Activated naive CD4-positive, alpha-beta T cell treated with anti-CD3 and anti-CD28 coated beads, Interleukin-2, amount 10 ng/mL, durations not matched to agents 5 hours and 36 hours (primary cell): ENCODE measurements at places on chromosomes 5 and 9. TPM values are rescaled to one million over a fixed set of nuclear protein-coding genes. Genes with fewer than 3 reads are reported as not detected.

TBC1D13 gene
- total RNA-seq: 18.6 TPM

GHR gene
- total RNA-seq: not detected

GABRG2 gene
- total RNA-seq: not detected

GABRA6 gene
- total RNA-seq: not detected

PIP5K1B gene
- total RNA-seq: 0.84 TPM

SLC6A19 gene
- not detected for total RNA-seq

SPARC gene
- total RNA-seq: not detected

BRD8 gene
- 65.0 TPM for total RNA-seq

CNTLN gene
- total RNA-seq: 0.43 TPM

ACSL6 gene
- total RNA-seq: 30.8 TPM

SLC34A3 gene
- total RNA-seq: not detected

AK8 gene
- total RNA-seq: not detected

TRMT10B gene
- total RNA-seq: 14.6 TPM

C5 gene
- total RNA-seq: 1.8 TPM

SPOCK1 gene
- not detected for total RNA-seq

CDKN2B gene
- 6.3 TPM for total RNA-seq

GFM2 gene
- 19.4 TPM for total RNA-seq

GRM6 gene
- total RNA-seq: not detected

SNCB gene
- not detected for total RNA-seq

OR1L4 gene
- not detected for total RNA-seq

ROR2 gene
- total RNA-seq: not detected

VAV2 gene
- total RNA-seq: 7.1 TPM

SLC45A2 gene
- not detected for total RNA-seq

FOXD4L5 gene
- total RNA-seq: 0.18 TPM

NEUROG1 gene
- not detected for total RNA-seq

ZNF300 gene
- 0.79 TPM for total RNA-seq

INSYN2B gene
- not detected for total RNA-seq

PCDHB7 gene
- not detected for total RNA-seq

SREK1IP1 gene
- 25.9 TPM for total RNA-seq

DNAJB5 gene
- total RNA-seq: 3.9 TPM

PCDHGB1 gene
- not detected for total RNA-seq

STK10 gene
- 272 TPM for total RNA-seq

CCL27 gene
- not detected for total RNA-seq

GDA gene
- not detected for total RNA-seq

PCDHGC4 gene
- total RNA-seq: not detected

SPATA24 gene
- total RNA-seq: 6.7 TPM

KCNV2 gene
- total RNA-seq: not detected

CDHR2 gene
- 1.9 TPM for total RNA-seq

NR5A1 gene
- not detected for total RNA-seq

PPP3R2 gene
- not detected for total RNA-seq

HIGD2A gene
- 185 TPM for total RNA-seq

IL3 gene
- total RNA-seq: not detected

STX17 gene
- 35.5 TPM for total RNA-seq

CDK5RAP2 gene
- total RNA-seq: 78.5 TPM

DBH gene
- not detected for total RNA-seq

PCDHA10 gene
- not detected for total RNA-seq

ADAMTS16 gene
- not detected for total RNA-seq

PCDHB16 gene
- total RNA-seq: not detected

LCP2 gene
- total RNA-seq: 316 TPM

PCDHGB7 gene
- total RNA-seq: not detected

COL23A1 gene
- 0.18 TPM for total RNA-seq

UBLCP1 gene
- total RNA-seq: 32.9 TPM

FBP1 gene
- 1.1 TPM for total RNA-seq

FGF18 gene
- not detected for total RNA-seq

HSPB3 gene
- not detected for total RNA-seq

ZBED3 gene
- total RNA-seq: 2.4 TPM

PDE6A gene
- total RNA-seq: not detected

FGF10 gene
- total RNA-seq: not detected

UBAC1 gene
- total RNA-seq: 28.5 TPM
